Tibial nerve (tissue), 4 donors: ENCODE measurements at places on chromosomes 1 and 21. TPM values are rescaled to one million over a fixed set of nuclear protein-coding genes. Genes with fewer than 3 reads are reported as not detected.

DNA sequence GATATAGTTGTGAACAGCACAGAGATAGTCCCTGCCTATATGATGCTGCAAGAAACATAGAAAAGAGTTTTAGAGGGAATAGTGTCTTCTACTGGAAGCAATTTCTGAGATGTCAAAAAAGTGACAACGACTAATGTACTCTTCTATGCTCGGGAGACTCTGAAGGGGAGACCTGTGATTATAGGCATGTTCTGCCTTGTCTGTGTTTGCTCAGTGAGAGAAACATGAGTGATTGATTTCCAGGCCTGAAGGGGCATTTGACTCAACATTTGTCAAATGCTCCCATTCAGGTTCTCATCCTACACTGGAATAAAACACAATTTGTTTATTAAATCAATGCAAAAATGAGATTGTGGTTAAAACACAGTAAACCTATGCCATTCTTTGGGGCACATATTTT is 131.8 kb downstream of the CTH start:
- H3K27me3 ChIP-seq, result no peaks in the 10 kb centered on the region
- DNase-seq, result no peak
- H3K36me3 ChIP-seq, result no peaks in the 10 kb centered on the region
- H3K4me1 ChIP-seq, result no peaks in the 10 kb centered on the region

The L1TD1 gene
- total RNA-seq, result 3.1 TPM

The TNFRSF8 gene
- total RNA-seq, result 0.84 TPM

- H3K4me3 ChIP-seq, result peak overlapping the region; percentile 63
- H3K4me1 ChIP-seq, result no peaks in the 10 kb centered on the region
- no peak for DNase-seq
- H3K36me3 ChIP-seq, result no peaks in the 10 kb centered on the region
- H3K27me3 ChIP-seq, result no peaks in the 10 kb centered on the region
- peak overlapping the region; percentile 88 for H3K27ac ChIP-seq
These were observed 365.5 kb upstream of the ESRRG start for GRCh38 chr1:217088521-217089284.

GRCh38 chr1:221437926-221438325 is 304.0 kb downstream of the DUSP10 start:
- peaks cover 4% of the 10 kb centered on the region for H3K4me1 ChIP-seq
- H3K27ac ChIP-seq, result no peak overlapping the region
- no peaks in the 10 kb centered on the region for H3K36me3 ChIP-seq
- no peak overlapping the region for H3K4me3 ChIP-seq

The MIB2 gene
- total RNA-seq, result 108 TPM
